Activated naive CD4-positive, alpha-beta T cell (primary cell): ENCODE measurements at places on chromosomes 2 and 18.

DNA sequence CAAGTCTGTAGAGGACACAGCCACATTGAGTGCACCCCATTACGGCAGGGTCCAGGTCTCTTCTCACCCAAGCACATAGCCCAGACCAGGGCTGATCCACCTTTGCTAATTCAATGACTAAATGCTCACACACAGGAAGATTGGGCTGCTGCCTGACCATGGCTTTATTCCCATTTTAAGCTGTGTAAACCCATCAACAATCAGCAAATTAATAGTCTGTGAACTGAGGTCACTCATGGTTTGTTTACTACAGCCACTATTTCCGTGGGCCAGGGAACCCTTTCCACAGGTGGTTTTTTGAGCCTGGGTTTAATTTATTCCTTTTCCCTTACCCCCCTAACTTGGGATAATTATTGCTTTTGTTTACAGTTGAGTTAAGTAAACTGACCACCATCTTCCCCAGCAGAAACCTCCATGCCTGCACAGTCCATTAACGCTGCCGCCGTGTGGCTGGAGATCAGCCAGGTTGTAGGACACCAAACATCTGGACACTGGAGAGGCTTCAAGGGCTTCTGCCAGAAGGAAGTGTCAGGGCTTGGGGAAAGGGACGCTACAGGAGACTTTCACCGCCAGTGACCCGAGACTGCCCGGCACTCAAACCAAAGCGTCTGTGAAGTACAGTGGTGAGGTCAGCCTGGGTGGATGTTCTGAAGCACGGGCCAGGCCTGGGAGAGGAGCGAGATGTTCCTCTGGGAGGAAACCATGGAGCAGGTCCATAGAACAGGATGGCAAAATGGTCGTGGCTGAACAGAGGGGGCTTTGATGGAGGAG, 282.9 kb downstream of the DYSF start:
- DNase-seq, result no peak

- no peak for DNase-seq
Measured at GRCh38 chr2:47682216-47682749, 100.7 kb upstream of the MSH6 start.

- DNase-seq, result peak; percentile 32
Measured at GRCh38 chr2:207768866-207769596, 675 bp downstream of the FZD5 start.

GRCh38 chr18:80159713-80160636, 50.9 kb downstream of the ADNP2 start:
- DNase-seq, result no peak

DNA sequence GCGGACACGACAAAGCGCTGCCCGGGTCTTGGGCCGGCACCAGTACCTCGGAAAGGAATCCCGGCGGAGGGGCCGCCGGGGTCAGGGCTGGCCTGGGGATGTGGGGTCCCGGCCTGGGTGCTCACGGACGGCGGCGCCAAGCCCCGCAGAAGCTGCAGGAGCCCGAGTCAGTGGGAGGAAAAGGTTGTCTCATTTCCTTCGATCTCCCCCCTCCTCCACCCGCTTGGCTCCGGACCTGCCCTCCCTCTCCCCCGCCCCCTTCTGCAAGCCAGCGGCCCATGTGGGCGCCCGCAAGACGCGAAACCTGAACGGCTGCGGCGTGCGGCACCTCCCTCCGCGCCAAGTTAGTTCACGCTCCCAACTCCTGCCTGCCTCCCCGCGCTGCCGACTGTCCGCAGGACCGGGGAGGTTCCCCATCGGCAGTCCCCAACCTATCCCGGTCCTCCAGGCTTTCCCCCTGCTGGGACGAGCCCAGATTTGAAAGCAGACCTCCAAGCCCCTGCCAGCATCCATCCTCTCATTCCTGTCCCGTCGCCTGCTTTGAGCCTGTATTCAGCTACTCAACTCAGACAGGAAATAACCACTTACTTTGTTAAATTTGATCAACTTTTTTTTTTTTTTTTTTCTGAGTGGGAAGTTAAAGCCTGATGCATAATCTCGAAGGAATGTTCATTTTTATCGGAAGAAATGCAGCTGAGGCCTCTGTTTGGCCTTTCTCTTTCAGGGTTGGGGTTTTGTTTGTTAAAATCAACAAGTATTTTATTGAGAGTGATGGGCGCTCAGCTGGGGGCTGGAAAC, at the start of gene EVA1A:
EVA1A (minus strand) TSS at position 172 of the 798 bp plus-strand sequence. CDS start 42,799 bp downstream, outside the sequence.
- DNase-seq, result no peak

DNA sequence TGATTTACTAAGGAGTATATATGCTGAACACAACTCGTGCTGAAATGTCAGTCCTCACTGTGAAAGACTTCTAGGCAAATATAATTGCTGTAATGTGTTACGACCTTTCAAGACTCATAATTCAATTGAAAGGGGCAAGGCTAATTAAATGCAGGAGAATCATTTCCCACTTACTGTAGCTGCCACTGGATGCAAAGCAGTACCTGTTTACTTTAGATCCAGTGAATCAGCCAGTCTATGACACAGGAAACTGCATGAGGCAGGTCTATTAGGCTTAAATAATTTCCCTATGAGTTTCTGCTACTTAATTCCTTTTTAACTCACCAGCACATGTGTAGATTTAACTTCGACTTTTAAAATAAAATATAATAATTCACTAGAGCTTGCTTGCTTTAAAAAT, 125.6 kb downstream of the CTNNA2 start:
- no peak for DNase-seq

GRCh38 chr18:63850020-63850419, 37.5 kb upstream of the SERPINB2 start:
- no peak for DNase-seq

DNA sequence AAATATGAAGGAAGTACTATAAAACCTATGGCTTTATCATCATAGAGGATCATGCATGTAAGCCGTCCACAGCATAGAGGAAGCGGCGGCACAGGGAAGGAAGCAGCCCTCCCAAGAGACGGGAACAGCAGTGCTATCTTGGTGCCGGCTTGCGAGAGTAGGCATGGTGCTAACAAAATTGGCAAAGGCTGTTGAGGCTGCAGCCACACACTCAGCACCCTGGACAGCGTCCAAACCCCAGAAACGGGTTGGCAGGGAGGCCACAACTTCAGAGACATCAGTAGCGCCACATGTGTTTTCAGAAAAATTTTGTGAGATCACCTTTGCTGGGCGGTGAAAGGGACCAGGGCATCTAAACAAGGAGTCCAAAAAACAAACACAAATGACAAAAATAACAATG, 37.7 kb downstream of the NETO1 start:
- no peak for DNase-seq

DNA sequence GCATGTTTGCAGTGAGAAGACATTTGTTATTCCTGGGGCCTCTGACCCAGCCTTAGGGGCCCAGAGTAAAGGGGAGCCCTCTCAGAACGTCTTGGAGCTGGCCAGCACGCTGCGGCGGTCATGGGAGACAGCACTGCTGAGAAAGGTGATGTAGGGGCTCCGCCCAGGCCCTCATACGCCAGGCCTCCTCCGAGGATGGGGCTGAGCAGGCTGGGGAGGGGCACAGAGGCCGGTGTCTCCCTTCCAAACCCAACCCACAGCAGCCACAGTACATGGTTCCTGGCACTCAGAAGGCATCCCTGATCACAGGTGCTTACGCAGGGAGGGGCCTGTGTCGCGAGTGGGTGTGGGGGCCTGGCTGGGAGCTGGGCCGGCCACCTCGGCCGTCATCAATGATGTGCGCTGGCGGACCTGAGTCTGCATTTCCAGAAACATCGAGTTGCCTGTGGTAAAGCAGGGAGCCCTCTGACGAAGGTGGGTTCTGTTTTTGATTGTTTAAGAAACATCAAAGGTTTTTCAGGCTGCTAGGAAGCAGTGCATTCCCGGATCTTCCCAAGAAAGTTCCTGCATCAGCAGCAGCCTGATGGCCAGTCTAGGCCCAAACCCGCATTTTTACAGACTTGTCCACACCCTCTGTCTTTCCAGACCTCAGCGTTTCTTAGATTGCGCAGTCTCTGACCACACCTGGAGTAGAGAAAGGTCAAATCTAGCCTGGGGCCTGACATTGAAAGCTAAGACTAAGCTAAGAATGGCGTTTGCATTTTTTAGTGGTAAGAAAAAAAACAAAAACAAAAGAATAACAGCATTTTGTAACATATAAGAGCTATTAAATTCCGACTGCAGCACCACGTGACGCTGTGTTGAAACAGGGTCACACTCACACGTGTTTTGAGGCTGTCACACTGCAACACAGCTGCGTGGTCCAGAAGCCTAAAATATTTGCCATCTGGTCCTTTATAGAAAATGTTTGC, 51.2 kb upstream of the PXDN start:
- DNase-seq, result no peak

GRCh38 chr2:71477231-71477691, 23.9 kb downstream of the DYSF start:
- DNase-seq, result no peak

DNA sequence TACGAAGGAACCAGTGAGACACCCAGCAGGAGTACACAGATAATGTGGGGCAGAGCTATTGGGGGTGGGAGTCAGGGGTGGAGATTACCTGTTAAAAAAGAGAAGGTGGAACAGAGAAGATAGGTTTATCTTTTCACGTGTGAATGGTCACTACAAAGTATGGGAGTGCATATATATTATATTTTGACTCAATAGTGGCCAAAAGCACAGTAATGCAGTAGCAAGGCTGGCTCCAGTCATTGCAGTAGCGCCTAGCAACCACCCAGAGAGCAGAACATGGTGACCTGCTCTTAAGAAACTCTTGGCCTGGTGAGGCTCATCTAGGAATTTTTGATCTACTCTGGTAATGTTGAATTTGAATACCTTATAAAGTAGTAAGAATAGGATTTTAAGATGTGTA, 1.0 kb downstream of the IMPACT start:
- DNase-seq, result no peak

GRCh38 chr2:72103161-72103560, 44.5 kb downstream of the CYP26B1 start:
- DNase-seq, result no peak

GRCh38 chr18:10169064-10169562, 255.3 kb downstream of the VAPA start:
- DNase-seq, result no peak

DNA sequence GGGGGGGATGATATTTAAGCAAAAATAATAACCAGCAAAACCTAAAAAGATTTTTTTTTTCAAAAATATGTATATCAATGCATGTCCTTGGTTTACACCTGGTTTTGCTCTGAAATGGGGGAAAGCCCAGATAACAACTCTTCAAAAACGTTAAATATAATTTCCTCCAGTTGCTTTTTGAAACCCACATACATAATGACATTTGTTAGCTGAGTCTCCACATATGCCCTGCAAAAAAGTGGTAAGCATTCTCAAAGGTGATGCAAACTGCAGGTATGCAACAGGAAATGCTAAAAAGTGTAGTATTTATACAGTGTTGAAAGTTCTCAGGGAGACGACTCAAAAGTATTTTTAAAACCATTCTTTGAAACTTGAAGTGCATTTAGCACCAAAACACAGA, 258.6 kb downstream of the ZEB2 start:
- no peak for DNase-seq

- no peak for DNase-seq
Measured at GRCh38 chr2:80238692-80239469, 65.7 kb downstream of the LRRTM1 start.

DNA sequence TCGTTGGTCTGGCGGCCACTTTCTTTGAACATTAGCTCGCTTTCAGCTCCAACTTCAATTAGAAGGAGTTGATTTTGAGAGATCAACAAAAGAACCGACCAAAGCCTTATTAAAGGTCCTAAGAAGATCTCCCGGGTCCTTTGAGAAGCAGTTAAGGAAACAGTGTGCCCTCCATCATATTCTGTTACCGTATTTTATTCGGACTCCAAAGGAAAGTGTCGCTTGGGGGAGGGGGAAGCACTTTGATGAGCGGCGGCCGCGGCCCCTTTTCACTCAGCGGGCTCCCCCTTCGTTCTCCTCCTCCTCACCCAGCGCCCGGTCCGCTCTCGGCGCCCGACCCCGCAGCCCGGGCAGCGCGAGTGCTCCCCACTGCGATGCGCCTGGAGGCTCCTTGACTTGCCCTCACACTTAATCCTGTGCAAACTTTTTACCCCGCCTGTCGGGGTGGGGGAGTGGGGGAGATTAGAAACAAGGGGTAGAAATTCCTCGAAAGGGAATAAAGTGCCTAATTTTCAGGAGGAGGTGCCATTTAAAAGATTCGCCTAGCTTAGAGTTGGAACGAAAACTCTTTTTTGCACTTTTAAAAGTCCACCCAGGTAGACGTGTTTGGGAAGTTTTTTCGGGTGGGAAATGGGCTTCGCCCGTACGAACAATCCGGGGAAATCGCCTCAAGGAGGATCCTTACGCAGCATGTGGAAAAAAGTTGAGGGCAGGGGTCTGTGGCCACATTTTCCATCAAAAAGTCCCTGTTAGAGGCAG, 1.2 kb upstream of the OTX1 start:
- DNase-seq, result no peak

- no peak for DNase-seq
Measured at GRCh38 chr2:151975460-151976414, 123.1 kb downstream of the CACNB4 start.

GRCh38 chr2:101357376-101357775, 29.9 kb downstream of the CREG2 start:
- DNase-seq, result no peak

DNA sequence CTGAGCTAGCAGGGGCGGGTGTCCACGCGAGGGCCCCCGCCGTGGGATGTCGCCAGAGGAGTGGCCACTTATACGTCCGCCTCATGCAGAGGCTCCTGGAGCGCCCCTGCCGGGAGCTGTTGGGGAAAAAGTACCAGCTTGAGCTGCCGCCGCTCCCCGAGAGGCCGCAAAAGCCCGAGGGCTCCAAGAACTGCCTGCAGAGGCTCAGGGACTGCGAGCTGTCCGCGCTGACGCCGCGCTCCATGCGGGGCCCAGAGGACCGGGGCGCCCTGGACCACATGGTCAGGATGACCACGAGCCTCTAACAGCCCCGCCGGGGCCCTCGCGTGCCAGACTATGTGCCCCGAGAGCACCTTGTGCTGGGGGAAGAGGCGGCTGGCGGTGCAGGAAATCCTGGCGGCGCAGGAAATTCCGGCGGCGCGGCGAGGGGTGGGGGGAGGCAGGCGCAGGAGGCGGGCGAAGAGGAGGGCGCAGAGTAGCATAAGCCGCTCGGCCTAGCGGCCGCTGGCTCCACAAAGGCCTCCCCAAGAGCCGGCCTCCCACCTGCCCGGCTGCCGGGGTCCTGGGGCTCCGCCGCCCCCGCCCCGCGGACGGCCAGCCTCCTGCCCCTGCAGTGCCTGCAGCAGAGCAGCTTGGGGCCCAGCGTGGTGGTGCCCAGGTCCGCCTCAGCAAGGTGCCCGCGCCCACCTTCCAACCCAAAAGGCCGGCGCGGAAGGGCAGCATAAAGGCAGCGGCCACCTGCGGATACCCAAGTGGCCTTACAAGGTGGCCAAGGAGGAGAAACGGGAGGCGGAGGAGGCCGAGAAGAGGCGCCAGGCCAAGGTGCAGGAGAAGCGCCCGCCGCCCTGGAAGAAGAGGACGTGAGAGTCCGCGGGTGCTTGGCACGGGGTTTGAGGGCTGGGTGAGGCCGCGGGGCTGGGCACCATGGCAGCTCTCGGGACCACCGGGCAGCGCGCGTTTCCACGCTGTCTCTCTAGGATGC, 42.1 kb upstream of the TRIM43B start:
- DNase-seq, result peak; percentile 8
